Posterior cingulate gyrus (tissue), 11 donors: ENCODE measurements at places on chromosomes 6 and 20.
A peak's percentile ranks its signal among the peaks of the same experiment; 100 is the strongest.

DNA sequence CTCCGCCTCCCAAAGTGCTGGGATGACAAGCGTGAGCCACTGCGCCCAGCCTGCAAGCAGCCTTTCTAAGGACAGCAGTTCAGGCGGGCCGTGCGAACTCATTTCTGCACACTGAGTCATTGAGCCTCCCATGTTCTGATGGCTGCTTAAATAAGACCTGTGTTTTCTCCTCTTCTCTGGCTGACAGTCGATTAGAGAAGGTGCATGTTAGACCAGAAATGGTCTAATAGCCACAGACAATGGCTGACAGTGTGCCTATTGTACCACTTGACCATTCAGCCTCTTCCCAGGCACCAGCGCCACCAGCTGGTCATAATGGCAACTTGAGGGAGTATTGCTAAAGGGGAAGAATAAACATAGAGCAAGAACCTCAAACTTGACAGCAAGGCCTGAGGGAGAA is 6.2 kb downstream of the CST11 start:
- peak; percentile 80 for DNase-seq

GRCh38 chr6:18219591-18219990 is 44.7 kb downstream of the DEK start:
- DNase-seq = no peak

GRCh38 chr20:32907886-32908285 is 49.2 kb downstream of the EFCAB8 start:
- DNase-seq = no peak

DNA sequence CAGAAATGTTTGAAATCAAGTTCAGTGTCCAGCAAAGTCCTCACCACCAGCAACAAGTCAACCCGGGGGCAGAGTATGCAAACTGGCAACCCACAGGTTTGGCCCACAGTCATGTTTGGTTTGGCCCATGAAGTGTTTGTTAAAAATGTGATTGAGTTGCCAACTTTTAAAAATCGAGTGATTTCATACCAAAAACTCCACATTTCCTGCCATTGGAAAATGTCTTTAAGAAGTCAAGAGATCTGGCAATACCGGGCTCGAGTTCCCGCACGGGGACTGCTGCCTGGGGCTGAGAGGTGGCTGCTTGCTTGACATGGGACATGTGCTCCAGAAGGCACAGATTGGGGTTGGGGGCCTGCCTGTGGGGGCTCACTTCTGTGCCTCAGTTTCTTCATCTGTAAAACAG is 36.1 kb downstream of the PREX1 start:
- no peak for DNase-seq

- DNase-seq = no peak
Measured at GRCh38 chr6:48490658-48491057, 379.7 kb upstream of the PTCHD4 start.

GRCh38 chr6:4620284-4621151 is 155.7 kb upstream of the CDYL start:
- no peak for DNase-seq

- DNase-seq = no peak
Measured at GRCh38 chr20:25695532-25696370, 902 bp downstream of the ZNF337 start.

- no peak for DNase-seq
Measured at GRCh38 chr6:37695857-37696219, 1.8 kb downstream of the MDGA1 start.

DNA sequence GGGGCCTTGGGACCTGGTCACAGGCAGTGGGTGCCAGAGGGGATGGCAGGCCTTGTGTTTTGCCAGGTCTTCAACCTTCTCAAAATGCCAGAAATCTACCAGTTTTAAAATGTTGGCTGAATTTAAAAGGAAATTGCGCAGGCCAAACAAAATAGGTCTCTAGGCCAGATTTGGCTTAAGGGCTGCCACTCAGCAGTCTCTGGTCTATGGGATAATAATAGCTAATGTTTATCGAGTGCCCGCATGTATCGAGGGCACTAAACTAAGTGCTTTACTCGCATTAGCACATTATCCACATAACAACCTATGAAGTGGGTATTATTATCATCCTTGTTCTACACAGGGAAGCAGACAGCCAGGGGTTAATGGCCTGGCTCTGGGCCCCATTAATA is 11.0 kb downstream of the E2F3 start:
- no peak for DNase-seq

DNA sequence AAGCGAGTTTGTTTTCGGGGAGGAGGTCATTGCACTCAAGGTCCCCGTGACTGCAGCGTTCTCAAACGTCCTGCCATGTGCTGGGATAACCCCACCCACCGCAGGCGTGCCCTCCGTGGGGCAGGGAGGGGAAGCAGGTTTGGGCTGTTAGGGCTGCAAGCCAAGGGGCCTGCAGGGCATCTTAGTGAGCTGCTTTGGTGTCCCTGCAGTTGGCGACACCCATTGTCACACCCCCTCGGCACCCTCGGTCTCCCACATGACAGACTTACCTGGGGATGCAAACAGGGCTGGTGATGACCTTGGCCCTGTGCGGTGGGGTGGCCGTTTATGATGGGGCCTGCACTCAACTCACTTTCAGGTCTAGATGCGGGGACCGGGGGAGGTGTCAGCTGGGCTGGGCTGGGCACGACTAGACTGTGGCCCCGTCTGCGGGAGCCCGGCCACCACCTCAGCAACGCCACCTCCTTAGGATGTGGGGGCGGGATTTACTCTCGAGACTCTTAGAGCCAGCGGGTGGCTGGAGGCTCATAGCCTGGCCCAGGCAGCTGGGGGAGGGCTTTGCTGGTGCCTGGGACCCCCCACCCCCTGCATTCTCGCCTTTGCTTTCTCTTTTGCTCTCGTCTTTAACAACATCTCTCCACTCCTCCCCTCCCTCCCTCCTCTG is 6.5 kb upstream of the GATA5 start:
- no peak for DNase-seq

DNA sequence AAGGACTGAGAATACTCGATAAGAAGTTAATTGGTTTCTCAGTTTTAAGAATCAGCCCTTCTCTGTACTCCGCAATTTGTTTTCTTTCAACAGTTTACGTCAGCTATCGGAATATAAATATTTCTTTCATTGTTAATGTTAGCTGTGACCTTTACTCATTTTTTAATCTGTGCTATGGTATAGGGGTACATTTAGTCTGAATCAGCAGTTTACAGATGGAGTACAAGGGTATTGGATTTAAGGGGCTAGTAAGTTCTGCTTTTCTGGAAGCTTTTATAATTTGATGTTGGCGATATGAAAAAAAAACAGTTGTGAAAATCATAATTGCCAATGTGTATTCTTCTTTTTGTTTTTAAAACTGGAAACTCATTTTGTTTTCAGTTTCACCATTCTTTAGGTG is 23.0 kb downstream of the FAM135A start:
- no peak for DNase-seq

GRCh38 chr6:40936818-40937251 is 102.2 kb downstream of the UNC5CL start:
- DNase-seq = no peak

DNA sequence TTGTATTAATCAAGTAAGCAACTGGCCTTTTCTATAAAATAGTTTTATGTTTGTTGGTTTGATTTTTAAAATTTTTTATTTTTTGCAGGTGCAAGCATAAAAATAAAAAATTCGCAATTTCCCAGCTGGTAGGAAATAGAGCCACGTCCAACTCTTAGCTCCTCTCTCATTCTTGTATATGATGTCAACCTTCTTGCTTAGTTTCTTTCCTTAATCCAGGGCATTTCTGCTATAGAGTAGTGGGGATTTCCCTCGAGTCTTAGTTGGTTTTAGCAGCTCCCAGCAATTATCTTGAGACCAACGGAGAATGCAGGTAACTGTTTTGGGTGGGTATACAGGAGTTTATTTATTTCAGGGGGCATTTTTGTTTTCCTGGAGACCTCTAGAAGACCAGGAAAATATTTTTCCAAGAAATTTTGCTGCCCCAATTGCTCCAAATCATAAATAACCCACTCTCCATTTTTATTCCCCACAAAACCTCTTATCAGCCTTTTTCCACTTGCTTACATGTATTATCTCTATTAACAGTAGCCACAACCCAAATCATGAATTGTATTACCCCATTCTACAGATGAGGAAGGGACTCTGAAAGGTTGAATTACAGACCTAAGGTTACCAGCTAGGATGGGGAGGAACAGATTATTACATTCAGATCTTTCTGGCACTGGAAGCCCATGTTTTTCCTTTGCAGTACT is 18.4 kb downstream of the PHACTR2 start:
- no peak for DNase-seq

DNA sequence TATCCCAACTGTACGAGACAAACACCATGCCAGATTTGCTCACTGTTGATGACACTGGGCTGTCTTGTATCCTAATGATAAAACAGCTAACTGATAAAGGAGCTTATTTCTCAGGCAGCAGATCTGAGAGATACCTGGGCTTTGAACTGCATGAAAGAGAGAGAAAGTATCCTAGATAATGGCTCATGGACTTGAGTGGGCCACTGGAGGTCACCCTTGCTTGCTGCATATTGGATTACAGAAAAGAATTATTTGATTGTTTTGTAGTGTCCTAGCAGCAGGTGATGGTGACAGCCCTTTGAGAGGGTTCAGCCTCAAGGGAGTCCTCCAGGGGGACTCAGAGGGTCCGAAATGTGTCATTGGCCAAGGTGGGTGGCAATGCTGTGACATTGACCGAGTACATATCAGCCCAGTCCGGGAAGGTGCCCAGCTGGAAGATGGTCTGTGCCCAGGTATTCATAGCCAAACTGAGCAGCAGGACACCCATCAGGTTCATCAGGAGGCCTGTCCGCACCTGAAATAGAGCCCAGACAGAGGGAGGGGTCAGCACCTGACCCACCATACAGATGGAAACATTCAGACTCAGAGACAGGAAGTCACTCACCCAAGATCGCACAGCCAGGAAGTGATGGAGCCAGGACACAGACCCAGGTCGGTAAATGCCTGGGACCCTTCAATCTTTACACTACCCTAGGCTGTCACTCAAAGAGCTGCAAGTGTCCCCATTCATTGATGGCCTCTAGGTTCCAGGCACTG is 9.4 kb upstream of the OCSTAMP start:
- peak; percentile 57 for DNase-seq

DNA sequence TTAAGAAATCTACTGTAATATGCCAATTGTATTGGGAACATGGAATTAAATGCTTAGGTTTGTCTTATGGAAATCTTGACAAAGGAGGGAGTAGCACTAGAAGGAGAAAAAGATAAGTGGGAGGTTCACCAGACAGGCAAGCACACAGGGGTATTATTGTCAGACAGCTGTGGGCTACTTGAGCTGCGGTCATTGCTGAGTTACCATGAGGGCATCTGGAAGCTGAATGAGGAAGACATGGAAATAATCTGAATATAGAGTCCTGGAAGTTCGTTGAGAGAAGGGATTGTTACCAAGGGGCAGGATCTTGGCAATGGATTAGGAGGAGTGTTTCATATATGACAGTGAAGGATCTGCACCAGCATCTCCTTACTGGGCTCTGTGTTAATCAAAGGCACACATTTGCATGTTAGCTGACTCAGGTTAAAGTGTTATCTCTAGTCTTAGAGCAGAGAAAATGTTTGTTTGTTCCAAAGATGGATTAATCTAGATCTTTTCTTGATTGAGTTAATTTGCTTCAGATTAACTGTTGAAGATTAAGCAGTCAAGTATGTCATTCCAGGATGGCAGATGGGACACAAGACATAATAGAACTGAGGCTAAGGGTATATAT is 53.0 kb upstream of the SUPT3H start:
- DNase-seq = no peak

DNA sequence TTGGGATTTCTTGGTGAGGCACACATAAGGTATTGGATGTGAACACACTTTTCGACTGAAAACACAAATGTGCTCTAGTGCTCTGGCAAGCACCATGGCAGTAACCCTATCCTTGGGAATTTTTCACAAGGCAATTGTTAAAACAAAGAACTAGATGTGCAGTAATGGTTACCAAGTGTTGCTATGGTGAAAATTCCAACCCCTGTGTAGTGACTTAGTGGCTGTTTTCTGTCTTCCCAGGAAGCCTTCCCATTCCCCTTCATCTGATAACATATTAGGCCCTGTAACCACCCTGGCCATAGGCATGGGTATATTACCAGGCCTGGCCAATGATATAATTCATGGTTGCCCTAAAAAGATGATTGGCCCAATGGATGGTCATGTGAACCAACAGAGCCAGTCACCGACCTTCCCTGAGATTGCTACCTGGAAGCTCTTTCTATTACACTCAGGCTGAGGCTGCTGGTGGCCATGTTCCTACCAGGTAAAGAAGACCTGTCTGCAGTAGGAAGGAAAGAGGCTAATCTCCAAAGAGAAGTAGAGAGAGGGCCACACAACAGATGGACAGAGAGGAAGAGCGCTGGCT is 4.1 kb downstream of the C20orf202 start:
- no peak for DNase-seq

GRCh38 chr6:161219680-161220079 is 54.2 kb downstream of the AGPAT4 start:
- no peak for DNase-seq

DNA sequence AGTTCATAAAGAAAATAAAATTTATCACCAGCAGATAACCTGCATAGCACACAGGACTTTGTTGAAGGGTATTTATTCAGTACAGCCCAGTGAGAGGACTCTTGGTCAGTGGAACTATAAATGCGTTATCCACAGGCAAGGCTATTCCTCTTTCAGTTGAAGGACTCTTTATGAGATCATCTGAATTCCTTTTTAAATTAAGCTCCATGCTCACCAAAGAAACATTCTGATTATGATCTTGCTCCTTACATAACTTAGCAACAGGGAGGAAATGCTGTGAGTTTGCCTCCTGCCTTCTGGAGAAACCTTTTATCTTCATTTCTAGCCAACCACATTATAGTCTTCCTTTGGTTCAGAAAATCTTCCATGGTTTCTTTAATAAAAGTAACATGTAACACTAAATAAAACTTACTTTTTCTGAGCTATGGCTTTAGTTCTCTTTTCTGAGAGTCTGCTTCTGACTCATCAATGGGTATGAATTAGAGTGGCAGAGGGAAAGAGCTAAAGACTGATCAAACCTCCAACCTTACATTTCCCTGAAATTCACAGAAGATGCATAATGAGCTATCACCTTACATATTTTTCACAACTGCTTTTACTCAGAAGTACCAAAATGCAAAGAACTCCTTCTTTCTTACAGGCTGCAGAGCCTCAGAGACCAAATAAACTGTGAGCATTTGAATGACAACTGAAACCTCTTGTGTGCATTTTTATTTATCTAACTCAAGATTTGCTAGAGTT is 267.2 kb downstream of the ADGRG6 start:
- no peak for DNase-seq

- DNase-seq = no peak
Measured at GRCh38 chr6:88143421-88144157, 22.6 kb downstream of the CNR1 start.
